Stimulated activated CD8-positive, alpha-beta memory T cell treated with anti-CD3 and anti-CD28 coated beads, Interleukin-2, amount 100 ng/mL, for 1 hour (primary cell): ENCODE measurements at places on chromosomes 1 and 21.

DNA sequence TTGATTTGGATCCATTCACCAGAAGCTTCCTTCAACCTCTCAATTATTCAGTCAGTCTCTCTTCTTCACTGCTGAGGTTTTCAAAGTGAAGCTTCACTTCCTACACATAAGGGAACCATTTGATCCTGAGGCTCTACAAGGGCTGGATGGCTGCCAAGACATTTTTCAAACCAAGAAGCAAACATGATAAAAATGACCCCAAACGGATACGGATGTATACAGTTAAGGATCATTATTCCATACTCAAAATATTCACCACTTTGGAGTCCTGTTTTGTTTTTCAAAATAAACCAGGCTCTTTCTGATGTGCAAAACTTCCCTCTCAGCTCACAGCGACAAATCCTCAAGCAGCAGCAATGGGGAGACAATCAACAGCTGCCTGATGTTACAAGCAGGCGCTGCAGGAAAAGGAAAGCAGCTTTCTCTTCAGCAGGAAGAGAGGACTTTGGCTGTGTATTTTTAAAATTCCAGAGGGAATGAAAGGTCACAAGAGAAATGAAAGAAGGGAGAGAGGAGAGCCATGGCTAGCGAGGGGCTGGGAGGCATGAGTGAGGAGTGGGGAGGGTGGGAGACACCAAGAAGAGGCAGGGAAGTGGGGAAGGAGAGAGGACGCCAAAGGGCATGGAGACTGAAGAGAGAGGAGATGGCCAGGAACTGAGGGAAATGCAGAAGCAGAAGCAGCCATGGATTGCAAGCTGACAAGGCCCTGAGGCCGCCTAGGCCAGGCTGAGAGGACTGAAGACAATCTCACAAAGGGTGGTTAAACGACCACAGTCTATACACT, 145.4 kb downstream of the SLC45A1 start:
- no peak for DNase-seq

GRCh38 chr1:223323491-223324484, 40.2 kb downstream of the SUSD4 start:
- DNase-seq: no peak

- no peak for DNase-seq
Measured at GRCh38 chr1:20476265-20477038, 9.6 kb downstream of the CAMK2N1 start.

DNA sequence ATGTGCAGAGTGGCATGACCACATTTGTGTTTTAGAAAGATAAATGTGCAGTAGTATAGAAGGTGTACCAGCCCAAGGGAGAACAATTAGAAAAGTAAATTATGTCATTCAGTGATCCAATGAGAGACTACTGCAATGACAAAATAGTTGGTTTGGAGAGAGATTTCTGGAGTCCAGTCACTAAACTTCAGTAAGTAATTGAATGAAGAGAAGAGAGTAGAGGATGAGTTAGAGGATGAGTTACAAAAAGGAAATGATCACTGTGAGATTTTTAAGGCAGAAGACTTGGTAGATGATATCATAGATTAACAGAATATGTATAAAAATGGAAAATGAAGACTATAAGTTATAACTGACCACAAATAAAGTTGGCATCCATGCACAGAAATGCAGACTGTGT, 8.4 kb downstream of the CR2 start:
- DNase-seq: no peak

GRCh38 chr1:33462405-33463164, 9.9 kb upstream of the ZSCAN20 start:
- DNase-seq: no peak

DNA sequence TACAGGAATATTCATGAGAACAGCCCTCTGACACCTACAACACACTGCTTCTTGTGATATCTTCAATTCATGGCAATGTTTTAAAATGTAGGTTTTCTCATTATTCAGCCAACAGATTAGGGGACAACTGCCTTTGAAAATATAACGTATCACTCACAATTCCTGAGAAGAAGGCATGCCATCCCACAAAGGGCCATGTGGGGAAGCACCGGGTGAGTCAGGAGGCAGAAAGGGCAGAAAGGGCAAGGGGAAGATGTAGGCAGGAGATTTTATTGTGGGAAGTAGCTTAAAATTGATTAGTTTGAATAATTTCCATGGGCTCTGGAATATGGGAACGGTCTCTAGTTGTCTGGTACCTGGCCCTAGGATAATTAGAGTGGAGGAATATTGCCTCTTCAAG, 165.7 kb downstream of the HHIPL2 start:
- no peak for DNase-seq

DNA sequence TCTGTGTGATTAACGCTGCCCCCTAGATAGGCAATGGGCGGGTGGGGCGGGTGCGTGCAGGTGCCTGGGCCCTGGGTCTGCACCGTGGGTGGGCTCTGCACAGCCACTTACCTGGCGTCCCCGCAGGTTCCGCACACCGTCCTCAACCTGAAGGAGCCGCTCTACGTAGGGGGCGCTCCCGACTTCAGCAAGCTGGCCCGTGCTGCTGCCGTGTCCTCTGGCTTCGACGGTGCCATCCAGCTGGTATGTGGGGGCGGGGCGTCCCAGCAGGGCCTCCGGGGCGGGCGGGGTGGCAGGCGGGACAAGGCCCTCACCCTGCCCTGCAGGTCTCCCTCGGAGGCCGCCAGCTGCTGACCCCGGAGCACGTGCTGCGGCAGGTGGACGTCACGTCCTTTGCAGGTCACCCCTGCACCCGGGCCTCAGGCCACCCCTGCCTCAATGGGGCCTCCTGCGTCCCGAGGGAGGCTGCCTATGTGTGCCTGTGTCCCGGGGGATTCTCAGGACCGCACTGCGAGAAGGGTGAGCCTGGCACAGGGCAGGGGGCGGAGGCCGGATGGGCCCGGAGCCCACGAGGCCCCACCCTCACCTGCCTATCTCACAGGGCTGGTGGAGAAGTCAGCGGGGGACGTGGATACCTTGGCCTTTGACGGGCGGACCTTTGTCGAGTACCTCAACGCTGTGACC, 22.8 kb downstream of the RNF223 start:
- no peak for DNase-seq

- DNase-seq: no peak
Measured at GRCh38 chr1:111563619-111564018, 56.0 kb upstream of the RAP1A start.

GRCh38 chr21:41761211-41761933, 5.5 kb downstream of the RIPK4 start:
- DNase-seq: no peak

DNA sequence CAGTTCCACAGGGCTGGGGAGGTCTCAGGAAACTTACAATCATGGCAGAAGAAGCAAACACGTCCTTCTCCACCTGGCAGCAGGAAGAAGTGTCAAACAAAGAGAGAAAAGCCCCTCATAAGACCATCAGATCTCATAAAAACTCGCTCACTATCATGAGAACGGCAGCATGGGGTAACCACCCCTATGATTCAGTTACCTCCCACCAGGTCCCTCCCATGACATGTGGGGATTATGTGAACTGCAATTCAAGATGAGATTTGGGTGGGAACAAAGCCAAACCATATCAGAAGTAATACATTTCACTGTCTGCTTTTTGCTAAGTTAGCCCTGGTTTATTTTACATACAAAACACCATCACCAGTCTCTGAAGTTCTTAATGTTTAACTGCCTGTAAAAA, 68.5 kb downstream of the RBM11 start:
- DNase-seq: no peak

- DNase-seq: peak; percentile 97
Measured at GRCh38 chr1:28259252-28259933, at the start of gene SESN2. Gene SESN2 (plus strand): TSS chr1:28259518. CDS start chr1:28259848, 330 bp downstream.

DNA sequence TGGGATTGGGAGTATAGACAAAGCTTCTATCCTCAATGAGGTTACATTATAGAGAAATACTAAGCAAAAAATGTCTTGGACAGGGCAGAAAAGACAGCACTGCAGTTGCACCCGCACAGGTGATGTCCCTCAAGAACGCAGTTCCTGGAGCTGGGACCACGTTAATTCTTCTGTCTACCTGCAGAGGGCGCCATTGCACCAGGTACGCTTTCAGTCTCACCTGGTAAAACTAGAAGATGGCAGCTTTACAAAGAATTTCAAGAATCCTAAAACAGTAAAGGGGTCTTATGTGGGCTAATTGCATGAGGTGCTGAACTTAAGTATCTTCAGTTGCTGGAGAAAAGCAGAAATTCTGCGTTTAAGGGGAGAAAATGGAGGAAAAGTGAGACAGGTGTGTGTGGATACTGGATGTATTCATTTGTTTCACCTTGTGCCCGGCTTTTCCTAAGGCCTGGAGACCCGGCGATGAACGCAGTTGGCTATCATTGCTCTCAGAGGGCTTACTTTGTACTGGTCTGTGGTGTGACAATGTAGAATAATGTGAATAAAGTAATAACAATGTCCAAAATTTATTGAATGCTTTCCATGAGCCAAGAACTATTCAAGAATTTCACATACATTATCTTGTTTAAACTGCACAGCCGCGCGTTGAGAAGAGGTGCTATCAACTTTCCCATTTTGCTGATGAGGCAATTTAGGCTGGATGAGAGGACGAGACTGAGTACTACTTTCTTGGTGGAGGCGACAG, 276.3 kb upstream of the GREM2 start:
- DNase-seq: no peak
